COR-L47 (cell line): ENCODE measurements at places on chromosomes 7 and 10.

- no peak for DNase-seq
Observed at GRCh38 chr7:81285142-81285871, 366.5 kb upstream of the SEMA3C start.

DNA sequence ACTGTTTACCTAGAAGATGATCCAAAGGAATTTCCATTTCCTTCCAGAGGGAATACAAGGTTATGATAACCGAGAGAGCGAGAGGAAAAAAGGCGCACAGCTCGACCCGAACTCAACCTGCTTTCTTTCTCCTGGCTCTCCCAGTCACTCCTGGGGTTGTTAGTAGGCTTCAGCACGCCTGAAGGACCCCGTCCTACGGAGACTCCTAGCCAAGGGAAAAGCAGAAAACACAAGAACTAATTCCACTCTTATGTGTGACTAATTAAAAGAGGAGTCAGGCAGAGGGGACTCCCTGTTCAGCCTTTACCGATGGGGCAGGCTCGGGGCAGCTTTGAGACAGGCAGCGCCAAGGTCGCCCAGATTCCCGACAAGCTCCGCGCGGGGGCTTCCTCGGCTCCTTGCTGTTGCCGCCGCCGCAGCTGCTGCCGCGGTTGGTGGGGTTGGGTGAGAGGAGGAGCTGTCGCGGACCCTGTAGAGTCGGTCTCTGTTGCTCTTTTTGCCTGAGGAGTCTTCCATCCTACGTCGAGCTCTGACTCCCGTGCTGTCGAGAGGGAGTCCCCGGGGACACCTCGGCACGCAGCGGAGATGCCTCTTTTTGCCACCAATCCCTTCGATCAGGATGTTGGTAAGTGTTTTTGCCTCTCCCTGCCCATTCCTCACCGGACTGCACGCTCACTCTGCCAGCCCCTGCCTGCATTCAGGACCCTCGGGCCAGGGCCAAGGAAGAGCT lies at the start of gene STAM:
Gene STAM (plus strand): TSS at position 397 of the 730 bp plus-strand sequence. CDS start 189 bp downstream, at position 586.
- peak; percentile 80 for DNase-seq

- no peak for DNase-seq
Observed at GRCh38 chr7:144659211-144659610, 176.6 kb downstream of the TPK1 start.

- DNase-seq: no peak
Observed at GRCh38 chr10:69902835-69903535, 101.3 kb downstream of the COL13A1 start.

DNA sequence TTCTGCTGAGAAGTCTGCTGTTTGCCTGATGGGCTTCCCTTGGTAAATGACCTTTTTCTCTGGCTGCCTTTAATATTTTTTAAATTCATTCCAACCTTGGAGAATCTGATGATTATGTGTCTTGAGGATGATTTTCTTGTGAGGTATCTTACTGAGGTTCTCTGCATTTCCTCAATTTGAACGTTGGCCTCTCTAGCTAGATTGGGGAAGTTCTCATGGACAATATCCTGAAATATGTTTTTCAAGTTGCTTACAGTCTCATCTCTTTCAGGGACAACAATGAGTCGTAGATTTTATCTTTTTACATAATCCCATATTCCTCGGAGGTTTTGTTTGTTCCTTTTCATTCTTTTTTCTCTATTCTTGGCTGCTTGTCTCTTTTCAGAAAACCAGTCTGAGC lies 208.4 kb downstream of the KIF20B start:
- DNase-seq: no peak

DNA sequence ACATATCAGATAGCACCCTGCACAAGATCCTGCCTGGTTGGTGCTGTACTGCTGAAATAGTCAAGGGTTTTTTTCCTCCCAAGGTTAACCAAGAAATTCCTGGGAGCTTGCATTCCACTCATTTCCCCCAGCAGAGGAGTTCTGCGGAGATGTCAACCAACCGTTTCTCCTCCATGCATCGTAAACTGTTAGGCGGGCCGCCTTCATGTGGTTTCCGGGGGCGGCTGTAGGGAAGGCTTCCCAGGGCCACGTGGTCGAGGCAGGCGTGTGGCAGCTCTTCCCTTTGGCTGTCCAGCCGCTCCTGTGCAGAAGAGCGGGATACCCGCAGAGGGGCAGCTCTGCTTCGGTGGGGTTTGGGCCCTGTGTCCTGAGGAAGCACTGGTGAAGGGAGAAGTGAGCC lies 113.7 kb downstream of the RGS10 start:
- DNase-seq: no peak

- no peak for DNase-seq
Observed at GRCh38 chr7:34361663-34362250, 296.3 kb upstream of the NPSR1 start.

- DNase-seq: no peak
Observed at GRCh38 chr7:66088861-66089838, 13.5 kb downstream of the ASL start.
